ENCODE measurements at places on chromosomes 2 and 18.

GRCh38 chr2:96930351-96931010, 55.9 kb downstream of the FAM178B start:
- DNase-seq, result no peak

- DNase-seq, result no peak
These were observed 49.0 kb upstream of the SP3 start for GRCh38 chr2:174014011-174014698.

DNA sequence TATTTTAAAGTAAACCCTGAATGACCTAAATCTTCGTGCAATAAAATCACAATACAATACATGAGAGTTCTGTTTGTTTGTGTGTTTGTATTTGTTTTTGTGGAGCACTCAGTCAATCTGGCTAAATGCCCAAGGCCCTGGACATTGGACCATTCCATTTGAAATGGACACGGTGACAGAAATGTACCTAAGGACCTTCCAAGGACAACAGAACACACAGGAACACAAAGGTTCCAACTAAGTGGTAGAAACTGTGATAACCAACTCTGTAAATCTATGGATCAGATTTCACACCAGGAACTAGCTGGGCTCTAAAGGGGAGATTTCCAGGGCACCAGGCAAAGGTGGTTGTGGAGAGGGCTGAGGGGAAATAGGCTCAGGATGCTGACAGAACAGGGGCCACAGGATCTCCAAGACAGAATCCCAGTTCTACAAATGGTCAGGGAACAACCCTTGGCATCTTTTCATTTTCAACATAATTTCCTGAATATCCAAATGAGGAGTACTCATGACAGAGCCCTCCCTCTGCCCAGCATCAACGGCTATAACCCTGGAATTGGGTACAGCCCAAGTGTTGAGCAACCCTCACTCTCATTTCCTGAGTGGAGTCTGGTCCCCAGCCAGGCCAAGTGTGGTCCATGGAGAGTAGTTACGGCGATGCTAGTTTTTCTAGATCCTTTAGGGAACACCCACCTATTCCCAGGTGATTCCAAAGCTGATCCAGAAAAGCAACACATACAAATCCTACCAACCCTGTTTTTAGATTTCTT, 78.4 kb downstream of the NCKAP5 start:
- no peak for DNase-seq

DNA sequence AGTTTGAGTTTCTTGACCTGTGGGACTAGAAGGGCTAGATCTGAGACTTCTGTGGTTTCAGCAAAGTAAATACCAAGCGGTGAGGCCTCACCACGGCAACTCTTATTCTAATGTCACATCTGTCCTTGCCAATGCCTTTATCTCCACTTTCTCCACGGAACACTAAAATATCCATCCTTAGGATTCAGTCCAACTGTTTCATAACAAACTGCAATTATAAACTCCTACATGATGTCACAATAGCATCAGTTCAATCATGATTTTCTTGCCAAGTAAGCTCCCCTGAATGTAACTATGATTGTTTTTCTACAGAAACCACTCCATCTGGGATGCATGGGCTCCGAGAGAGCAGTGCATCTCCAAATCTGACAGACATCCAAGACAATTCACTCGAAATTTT, 79.6 kb downstream of the LRATD1 start:
- no peak for DNase-seq

DNA sequence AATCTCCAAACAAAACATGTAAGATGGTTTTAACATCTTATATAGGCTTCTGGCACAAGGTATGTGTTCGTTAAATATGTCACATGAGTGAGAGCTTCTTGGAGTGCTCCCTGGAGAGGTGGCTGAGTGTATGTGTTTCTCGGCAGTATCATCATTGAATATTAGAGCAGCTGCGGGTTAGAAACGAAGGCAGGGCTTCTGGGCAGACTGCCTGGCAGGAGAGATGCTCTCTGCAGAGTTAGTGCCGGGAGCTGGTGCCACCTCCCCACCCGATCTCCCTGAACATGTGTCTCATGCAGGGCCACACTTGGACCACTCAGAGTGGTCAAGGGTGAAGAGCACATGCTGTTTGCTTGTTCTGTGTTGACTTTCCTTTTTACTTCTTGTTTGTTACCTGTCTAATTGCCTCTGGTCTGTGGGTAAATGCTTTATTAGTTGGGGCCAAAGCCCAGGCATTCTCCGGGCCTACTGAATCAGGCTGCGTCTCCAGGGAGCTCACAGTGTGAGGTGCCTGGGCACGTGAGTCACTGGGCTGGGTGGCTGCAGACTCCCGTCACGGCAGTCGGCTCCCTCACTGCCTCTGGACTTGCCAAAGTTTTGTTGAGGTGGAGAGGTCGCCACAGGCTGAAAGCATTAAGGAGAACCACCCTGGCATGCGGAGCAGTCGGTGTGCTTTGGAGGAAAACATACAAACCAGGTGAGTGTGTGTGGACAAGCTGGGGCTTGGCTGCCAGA, 246.6 kb downstream of the FHOD3 start:
- DNase-seq, result no peak

- no peak for DNase-seq
These were observed 34.3 kb upstream of the PPP1CB start for GRCh38 chr2:28717339-28717758.

DNA sequence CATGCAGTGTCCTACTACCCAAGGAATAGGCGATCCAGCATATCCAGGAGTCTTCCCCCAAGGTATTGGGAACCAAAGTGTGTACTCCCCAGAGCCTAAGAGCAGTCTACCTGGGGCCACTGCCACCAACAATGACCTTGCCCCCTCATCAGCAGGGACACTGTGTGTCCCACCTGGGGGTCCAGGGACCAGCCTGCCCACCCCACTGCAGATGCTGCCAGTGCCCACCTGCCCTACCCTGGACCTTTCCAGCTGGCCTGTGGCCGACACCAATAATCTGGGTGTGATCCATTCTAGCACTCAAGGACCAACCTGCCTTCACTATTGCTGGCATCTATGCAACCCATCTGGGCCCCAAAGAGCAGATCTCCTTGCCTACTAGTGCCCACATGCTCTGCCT, 32.2 kb downstream of the DNAH7 start:
- DNase-seq, result no peak

DNA sequence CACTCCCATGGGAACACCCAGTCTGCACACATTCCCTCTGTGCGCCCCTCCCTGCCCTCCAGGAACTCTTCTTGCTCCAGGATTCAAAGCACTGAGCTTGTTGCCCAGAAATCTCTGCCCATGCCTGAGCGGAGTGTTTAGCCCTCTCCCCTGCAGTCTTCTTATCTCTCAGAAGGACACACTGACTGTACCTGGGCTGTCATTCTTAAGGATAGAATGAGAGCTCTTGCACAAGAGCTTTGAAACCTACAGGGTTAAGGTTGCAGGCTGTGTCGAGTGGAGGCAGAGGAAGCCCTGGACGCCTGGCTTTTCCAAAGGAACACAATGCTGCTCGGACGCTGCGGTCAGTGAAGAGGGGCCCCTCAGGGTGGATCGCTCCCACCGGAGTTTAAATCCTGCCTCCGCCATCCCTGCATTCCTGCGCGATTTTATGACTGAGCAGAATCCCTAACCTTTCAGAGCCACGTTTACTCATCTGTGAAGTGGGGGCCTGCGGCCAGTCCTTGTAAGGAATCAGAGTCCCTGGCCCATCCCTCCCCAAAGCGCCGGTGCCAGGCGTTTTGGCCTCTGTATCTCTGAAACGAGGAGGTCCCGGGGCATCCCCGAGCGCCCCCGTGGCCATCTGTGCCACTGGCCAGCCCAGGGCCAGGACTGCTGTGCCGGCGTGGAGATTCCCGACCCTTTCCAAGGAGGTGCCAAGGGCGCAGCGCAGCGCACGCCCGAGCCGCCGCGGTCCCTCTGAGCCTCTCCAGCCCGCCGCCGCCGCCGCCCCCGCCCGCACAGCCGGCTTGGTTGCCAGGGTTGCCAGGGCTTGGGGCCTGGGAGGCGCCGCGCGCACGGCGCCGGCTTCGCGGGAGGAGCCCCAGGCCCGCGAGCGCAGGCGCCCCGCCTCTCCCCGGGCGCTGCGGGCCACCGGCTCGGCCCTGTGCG, 58.9 kb downstream of the FAM168B start:
- DNase-seq, result no peak

GRCh38 chr2:8219631-8220355, 462.1 kb upstream of the ID2 start:
- no peak for DNase-seq

- no peak for DNase-seq
These were observed 8.9 kb upstream of the SKOR2 start for GRCh38 chr18:47260120-47260923.

- DNase-seq, result no peak
These were observed 87.7 kb downstream of the TGOLN2 start for GRCh38 chr2:85240055-85240454.

DNA sequence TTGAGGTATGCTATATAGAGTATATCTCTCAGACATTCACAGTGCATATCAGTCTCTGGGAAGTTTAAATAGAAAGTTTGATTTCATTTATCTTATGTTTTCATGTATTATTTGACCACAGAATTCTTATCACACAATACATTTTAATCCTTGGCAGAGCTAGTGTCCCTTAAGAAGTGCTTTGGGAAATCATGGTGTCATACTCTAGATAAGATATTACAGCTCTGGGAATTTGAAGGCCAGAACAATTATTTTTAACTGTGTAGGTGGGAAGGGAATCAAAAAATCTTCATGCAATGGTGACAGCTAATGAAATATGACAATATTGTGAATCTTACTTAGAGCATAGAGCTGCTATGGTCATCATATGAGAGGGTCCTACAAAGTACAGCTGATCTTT, 451.3 kb upstream of the FAM98A start:
- DNase-seq, result no peak

DNA sequence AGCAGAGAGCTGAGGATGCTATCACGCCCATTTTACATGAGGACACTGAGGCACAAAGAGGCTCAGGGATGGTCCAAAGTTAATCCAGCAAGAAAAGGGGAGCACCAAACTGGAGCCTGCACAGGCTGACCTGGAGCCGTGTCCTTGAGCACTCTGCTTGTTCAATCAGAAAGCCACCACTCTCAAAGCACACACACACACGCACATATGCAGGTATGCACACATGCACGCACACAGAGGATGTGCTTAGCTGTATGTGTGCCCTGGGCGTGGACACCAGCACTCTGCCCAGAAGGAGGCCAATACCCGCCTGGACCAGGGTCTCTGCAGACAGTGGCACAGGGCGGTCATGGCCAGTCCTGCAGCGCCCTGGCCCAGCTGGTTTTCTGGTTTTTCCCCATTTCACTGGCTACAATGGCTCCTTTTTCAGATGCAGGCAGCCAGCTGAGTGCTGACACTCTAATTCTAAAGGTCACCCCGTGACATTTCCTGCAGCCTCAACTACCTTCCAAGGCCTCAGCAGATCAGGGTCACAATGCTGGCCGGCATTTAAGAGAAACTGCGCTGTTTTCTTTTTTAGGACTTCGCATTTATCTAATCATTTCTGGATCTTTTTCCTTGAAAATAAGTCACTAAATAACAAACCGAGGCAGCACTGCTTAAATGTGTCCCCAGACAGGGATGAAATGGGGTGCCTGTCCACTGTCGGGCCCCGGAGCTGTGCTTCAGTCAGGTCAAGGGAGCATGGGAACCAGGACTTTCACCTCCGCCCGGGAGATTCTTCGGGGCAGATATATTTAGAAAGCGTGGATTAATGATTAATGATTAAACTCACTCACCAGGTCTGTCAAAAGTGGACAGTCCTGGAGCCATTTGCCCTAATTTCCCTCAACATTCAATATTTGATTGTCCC, 104.5 kb downstream of the HDAC4 start:
- no peak for DNase-seq

DNA sequence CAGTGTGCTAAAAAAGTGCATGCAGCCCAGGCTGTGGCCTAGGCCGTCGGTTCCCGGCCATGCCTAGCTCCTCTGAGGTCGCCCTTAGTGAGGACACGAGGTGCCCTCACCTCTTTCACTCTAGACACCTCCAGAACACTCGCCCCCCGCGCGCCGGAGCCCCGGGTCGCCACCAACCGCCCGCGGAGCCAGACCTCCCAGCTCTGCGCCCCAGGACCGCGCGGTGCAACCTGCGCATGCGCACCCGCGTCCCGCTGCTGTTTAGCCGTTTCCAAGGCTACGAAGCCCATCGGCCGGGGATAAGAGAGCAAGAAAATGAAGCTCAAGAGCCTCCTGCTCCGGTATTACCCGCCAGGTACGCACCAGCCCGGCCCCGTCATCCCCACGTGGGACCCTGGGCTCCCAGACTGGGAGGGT, at the start of gene DAW1:
Gene DAW1, plus strand, starts transcription at position 257 of the 417 bp plus-strand sequence. Its CDS starts 59 bp downstream, at position 316.
- no peak for DNase-seq

- DNase-seq, result no peak
These were observed 379.9 kb downstream of the CLIP4 start for GRCh38 chr2:29495068-29495467.

- DNase-seq, result no peak
These were observed 90.7 kb downstream of the MEIS1 start for GRCh38 chr2:66525606-66526005.

Data from AG04449 (cell line).